ENCODE measurements at places on chromosomes 2 and 18.

DNA sequence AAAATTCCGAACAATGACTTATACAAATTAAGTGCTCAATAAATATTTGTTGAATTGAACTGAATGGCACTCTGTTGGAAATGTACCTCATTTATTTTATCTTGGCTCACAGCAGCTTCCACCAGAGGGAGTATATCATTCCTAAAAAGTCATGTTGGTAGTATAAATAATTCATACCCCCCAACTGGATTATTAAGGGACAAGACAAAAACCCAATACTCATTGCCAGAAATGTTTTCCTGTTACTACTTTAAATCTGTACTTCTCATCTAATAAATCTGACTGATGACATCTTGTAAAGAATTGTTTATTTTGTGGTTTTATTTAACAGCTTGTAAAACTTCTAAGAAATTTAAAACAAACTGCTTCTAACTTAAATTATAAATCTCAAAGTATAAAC is 163.9 kb downstream of the CDH2 start:
- DNase-seq = no peak

- no peak for DNase-seq
Measured at GRCh38 chr2:30798536-30798991, 8.7 kb downstream of the CAPN13 start.

GRCh38 chr2:88247531-88247930 is 77.4 kb downstream of the THNSL2 start:
- no peak for DNase-seq

DNA sequence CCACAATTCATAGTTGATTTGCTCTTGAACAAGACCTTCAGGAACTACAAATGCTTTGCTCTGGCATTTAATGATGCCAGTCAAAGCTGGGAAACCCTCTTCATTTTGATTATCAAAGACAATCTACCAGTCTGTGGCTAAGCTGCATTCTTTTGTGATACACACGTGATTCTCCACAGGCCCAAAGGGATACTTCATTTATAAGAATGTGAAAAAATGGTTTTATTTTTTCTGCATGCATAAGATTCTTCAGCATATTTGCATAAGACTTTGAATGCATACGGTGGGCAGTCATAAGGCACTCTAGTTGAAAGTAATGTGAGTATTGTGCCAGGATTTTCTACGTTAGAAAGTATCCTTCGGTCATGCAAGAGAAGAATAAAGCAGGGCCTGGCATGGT is 33.0 kb upstream of the ARL5A start:
- no peak for DNase-seq

DNA sequence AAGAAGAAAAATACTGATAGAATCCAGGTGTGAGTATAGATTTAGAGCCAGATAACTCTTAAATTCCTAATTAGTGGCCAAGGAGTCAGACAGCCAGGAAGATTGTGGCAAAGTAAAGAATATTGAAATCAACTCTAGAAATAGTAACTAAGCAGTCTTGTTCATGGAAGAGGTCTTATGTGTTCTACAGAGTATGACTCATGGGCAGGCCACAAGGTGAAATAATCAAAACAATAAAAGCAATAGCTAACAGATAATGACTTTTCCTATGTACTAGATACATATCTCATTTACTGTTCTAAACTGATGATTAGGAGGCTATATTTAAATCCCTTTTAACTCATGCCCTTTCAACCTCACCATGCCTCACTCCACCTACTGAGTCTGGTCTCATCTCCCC is 227.4 kb upstream of the COL3A1 start:
- DNase-seq = no peak

DNA sequence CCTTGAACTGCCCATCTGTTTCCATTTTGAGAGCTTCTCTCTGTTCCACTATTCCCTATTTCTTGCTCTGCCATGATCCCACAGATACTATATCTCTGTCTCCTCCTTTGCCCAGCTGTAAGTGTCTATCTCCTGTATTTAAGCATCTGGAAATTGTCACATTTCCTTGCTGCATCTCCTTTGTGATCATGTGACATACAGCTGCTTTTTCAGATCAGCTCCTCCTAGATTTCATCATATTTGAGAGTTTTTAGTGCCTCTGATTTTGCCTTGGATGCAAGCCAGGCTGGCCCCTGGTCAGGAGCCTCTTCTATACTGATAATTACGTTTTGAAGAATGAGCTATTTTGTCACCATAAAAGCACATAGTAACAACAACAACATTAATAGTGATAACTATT is 131.7 kb upstream of the TNP1 start:
- no peak for DNase-seq

DNA sequence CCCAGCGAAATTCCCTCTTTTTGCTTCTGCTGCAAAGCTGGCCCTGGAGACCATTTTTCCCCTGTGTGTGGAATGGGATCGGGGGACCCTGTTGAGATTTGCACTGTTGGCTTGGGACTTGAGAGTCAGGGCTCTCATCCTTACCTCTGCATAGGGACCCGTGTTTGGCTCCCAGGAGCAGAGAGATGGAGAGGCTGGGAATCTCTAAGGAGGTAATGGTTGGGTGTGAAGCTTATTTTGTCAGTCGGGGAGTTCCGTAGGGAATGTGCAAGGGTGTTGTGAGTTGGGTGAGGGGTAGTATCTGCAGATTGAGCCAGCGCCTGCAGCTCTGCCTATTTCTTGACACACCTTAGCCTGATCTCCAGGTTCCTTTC is 4.5 kb downstream of the GATA6 start:
- no peak for DNase-seq

DNA sequence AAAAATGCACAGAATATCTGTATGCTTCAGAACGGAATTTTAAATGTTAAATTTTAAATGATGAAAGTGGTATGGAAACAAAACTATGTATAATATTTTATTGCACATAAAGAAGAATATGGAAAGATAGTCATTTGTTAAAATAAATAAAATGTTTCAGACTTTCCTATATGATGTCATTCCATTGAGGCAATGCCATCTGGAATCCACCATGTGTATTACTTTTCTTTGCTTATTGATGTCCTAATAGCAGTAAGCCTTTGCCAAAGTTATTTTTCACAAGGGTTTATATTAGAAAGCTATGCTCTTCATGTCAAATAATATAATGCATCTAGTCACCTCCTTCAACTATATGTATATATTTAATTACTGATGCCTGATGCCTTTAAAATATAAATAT is 601.6 kb upstream of the PKDCC start:
- DNase-seq = no peak

- no peak for DNase-seq
Measured at GRCh38 chr2:69113627-69114026, 100.6 kb downstream of the ANTXR1 start.

DNA sequence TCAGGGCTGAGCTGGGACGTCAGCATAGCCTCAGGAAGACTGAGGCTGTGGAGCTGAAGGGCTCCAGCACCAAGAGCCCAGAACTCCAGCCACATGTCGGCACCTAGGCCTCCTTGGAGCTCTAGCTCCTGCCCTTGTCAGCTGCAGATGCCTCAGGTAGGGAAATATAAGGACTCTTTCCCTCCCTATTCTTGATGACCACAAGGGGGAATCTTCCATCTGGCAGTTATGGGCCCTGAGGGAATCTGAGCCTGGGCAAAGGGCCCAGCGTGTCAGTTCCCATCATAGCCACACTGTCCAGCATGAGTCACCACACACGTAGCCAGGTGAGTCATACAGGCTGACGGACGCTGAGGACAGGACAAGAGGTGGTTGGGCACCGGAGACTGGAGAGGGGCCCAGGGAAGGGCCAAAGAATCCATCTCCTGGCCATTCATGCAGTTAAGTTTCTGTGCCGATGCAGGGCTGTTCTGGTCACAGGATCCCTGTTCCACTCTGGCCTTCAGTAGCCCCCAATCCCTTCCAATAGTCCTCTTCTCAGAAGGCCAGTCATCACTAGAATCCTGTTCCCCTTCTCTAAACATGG is 1.8 kb downstream of the MPV17 start:
- DNase-seq = no peak

DNA sequence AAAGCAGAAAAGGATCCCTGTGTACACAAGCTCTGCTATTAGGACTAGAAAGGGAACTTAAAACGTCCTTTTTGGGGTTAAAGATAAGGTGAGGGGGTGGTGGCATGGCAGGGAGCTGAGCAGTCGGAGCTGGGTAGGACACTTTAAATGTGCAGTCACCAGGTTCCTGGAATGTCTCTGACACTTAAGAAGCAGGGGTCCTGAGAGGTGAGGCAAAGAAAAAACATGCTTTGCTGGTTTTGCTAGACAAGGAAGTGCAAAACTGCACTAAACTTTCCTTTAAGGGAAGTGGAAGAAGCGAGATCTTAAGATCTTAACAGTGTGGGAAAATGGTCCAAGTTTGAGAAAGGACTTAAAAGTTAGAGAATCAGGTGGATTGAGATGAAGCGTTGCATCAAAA is 99.5 kb upstream of the MAP3K20 start:
- no peak for DNase-seq

DNA sequence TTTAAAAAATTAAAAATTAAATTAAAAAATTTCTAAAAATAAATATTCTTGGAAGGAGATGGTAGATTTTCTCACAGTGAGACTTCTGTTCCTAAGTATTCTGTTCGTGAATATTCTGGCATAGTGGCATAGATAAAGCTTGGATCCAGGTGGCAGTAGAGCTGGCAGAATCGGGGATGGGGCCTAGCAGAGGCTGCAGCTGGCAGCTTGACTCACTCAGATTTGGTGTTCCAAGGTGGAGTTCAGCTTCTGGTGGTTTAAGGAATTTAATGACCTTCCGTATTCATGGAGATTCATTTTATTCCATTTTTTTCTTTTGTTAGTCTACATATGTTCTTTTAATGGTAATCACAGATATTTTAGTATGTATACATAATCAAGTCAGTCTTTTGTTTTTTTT is 19.9 kb downstream of the ARMC9 start:
- DNase-seq = no peak

GRCh38 chr18:43192408-43192807 is 76.9 kb upstream of the RIT2 start:
- no peak for DNase-seq

DNA sequence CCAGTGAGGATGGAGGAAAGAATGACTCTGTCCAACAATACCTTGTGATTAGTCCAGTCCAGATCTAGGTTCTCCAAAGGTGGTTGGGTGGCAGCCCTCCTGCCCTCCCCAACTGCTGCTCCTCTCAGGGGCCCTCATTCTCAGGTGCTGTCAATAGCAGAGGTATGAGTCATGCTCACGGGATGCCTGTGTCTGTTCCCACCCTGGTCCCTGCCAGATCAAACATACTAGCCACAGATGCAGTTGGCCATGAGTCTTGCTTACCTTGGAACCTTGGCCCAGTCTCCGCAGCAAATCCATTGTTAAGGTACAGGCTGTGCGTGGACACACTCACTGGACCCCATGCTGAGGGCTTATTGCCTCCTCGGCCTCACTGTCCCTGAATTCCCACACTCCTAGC is 24.9 kb upstream of the RPIA start:
- DNase-seq = no peak

GRCh38 chr2:182300608-182301007 is 126.2 kb downstream of the PDE1A start:
- no peak for DNase-seq

GRCh38 chr2:42917425-42917927 is 125.1 kb upstream of the HAAO start:
- no peak for DNase-seq

DNA sequence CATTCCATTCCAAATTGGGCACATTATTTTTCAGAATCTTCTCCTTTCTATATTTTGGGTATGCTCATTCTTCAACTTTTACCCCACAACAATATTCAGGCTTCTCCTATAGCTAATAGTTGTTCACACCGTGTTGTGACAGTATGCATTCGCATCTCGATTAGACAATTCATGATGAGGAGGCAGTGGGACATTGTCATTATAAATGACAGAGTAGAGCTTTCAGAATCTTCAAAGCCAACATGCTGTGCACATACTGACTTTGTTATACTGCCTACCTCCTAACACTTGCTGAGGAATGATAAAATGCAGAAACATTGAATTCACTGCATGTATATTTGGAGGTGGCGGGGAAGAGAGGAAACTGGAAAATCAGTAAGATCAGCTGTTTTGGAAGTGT is 714.2 kb downstream of the SUCLG1 start:
- DNase-seq = no peak

GRCh38 chr2:207475546-207475945 is 54.2 kb upstream of the CREB1 start:
- no peak for DNase-seq

- DNase-seq = no peak
Measured at GRCh38 chr2:200863782-200864175, 679 bp downstream of the CLK1 start.

DNA sequence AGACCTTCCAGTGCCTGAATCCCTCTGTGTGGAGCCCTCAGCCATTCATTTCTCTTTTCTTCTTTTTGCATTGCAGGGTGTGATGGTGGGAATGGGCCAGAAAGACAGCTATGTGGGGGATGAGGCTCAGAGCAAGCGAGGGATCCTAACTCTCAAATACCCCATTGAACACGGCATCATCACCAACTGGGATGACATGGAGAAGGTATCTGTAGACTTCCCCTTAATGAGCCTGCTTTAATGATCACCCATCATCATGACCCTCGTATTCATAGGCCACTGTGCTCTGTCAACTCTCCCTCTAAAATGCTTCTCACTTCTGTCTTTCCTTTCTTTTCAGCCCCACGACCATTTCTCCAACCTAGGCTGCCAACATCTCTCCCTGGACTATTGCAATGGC is 9.5 kb downstream of the ACTG2 start:
- DNase-seq = no peak

GRCh38 chr18:26721854-26722564 is 143.5 kb downstream of the AQP4 start:
- DNase-seq = no peak

Measured in stimulated activated CD8-positive, alpha-beta memory T cell treated with anti-CD3 and anti-CD28 coated beads, Interleukin-4, amount 100 ng/mL, for 4 hours (primary cell).